Peyer's patch (tissue), 4 donors: ENCODE measurements at places on chromosomes 2 and 18. TPM values are rescaled to one million over a fixed set of nuclear protein-coding genes. Genes with fewer than 3 reads are reported as not detected.

The MARCHF4 gene
- total RNA-seq: not detected

DNA sequence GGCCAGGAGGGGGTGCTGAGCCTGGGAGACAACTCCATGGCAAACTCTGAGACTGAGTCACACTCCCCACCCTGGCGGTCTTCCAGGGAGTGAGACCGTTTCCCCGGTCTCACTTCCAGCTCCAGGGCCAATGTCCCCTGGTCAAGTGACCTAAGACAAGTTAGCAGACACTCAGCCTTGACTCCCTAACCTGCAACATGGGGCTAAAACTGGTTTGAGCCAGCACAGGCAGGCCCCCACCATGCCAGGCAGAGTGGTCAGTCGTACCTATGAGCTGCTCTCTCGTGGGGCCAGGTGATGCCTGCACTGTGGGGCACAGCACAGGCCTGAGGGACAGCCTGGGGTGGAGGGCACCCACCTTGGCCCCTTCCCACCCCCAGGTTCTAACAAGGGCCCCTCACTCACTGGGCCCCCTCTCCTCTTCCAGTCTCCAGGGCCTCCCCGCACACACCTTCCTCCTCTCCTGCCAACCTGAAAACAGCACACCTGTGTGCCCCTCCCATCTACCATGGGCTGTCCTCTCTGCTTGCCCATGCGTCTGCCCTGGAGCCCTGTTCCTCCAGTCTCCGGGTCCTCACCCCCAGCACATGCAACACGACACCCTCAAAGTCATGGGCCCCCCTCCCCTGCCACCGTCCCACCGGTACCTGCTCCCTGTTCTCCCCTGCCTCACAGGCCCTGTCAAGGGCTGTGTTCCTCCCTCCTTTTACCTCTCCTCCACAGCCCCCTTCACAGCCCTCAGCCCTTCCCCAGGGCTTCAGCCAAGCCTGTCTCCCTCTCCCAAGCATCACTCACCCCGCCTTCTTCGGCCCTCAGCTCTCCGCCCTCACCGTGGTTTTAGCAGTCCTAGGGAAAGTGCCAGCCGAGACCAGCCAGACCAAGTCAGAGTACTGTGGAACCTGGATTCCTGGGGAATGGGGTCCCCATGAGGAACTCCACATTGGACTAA lies 1.6 kb downstream of the GPR17 start:
- H3K4me1 ChIP-seq: no peaks in the 10 kb centered on the region
- no peak overlapping the region for H3K4me3 ChIP-seq
- H3K27me3 ChIP-seq: no peaks in the 10 kb centered on the region
- no peak for DNase-seq
- H3K36me3 ChIP-seq: no peaks in the 10 kb centered on the region

DNA sequence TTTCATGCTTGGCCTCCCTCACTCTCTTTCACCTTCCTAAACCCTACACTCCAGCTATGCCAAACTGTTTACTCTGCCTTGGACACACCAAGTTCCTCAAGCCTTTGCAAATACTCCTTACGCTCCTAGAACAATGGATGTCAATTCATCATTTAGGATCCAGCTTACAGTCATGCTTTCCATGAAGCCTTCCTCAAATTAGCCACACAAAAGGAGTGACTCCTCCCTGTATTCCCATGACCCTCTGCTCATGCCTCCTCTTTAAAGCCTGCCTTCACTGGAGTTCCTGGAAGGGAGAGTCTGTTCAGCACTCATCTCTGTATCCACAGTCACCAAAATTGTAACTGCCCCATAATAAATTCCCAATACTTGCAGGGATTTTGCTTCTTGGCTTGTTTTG lies 721 bp upstream of the EHD3 start:
- no peaks in the 10 kb centered on the region for H3K27me3 ChIP-seq
- DNase-seq: no peak
- H3K4me1 ChIP-seq: no peaks in the 10 kb centered on the region
- H3K4me3 ChIP-seq: no peak overlapping the region
- no peak overlapping the region for H3K27ac ChIP-seq

GRCh38 chr18:2840521-2840920 lies 6.3 kb upstream of the EMILIN2 start:
- no peaks in the 10 kb centered on the region for H3K27me3 ChIP-seq
- no peak for DNase-seq
- no peak overlapping the region for H3K4me3 ChIP-seq
- no peaks in the 10 kb centered on the region for H3K36me3 ChIP-seq

The UGP2 gene
- 125 TPM for total RNA-seq

DNA sequence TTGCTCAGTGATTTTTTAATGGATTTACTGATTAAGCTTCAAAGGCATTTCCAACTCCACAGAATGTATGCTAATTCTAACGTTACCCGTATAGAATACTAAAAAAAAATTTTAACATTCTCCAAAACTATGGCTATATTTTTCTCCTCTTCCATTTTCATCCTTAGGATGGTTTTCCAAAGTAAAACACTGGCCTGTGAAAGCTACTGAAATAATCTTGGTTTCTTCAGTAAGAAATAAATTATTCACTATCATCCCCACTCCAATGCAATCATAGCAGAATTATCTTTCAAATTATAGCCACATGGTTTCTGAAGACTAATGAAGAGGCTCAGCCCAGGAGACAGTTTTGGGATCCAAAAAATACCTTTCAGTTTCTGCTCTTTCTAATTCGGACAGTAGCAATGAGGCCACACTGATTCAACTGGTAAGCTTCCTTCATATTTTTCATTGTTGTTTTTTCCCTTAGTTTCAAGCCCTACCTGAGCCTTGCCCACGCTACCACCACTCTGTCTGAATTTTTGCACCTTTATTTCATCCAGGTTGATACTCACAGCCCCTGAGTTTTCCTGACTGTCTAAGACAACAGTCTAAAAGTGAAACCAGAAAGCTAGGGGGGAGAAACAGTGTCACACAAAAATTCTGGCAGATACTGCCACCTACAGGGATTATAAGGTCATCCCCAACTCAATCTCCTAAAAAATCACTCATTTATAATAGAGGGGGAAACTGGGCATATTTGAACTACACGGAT lies 887.9 kb downstream of the NRXN1 start:
- no peak for DNase-seq
- H3K4me3 ChIP-seq: peak overlapping the region; percentile 37
- H3K36me3 ChIP-seq: no peaks in the 10 kb centered on the region
- H3K27me3 ChIP-seq: no peaks in the 10 kb centered on the region
- no peaks in the 10 kb centered on the region for H3K4me1 ChIP-seq
- H3K27ac ChIP-seq: no peak overlapping the region

The SOX11 gene
- total RNA-seq: not detected

DNA sequence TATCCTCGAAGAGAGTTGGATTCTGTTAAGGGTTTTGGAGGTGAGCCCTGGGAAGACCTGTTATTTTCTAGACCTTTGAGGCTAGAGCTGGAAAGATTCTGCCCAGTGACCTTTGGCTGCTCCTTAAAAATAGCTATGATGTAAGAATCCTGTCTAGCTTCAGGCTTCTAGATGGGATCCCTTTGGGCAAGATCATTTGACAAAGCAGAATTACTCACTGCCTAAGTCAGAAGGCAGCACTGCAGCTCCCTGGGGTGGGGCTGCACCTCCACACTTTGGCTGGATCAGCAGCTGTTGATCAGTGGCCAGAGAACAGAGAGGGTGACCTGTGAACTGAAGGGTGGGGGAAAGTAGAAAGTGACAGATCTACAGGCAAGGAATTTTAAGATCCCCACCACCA lies 103.8 kb downstream of the ASAP2 start:
- no peak for DNase-seq
- H3K27ac ChIP-seq: no peak overlapping the region
- no peaks in the 10 kb centered on the region for H3K27me3 ChIP-seq
- no peak overlapping the region for H3K4me3 ChIP-seq
- H3K36me3 ChIP-seq: no peaks in the 10 kb centered on the region

The ACMSD gene
- not detected for total RNA-seq

DNA sequence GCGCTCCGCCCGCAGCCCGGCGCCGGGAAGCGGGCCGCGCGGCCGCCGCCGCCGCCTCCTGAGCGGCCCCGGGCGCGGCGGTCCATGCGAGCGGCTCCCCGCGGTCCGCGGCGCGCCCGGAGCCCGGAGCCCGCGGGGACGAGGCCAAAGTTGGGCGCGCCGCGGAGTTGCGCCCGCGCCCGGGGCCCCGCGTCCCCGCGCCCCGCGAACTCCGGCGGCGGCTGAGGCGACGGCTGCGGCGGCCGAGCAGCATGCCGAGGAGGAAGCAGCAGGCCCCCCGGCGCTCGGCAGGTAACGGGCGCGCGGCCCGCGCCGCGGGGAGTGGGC lies 992 bp downstream of the TSHZ1 start:
- no peak for DNase-seq
- H3K4me3 ChIP-seq: peak overlapping the region; percentile 65
- H3K4me1 ChIP-seq: peaks cover 54% of the 10 kb centered on the region
- no peaks in the 10 kb centered on the region for H3K36me3 ChIP-seq
- peak overlapping the region; percentile 80 for H3K27ac ChIP-seq

DNA sequence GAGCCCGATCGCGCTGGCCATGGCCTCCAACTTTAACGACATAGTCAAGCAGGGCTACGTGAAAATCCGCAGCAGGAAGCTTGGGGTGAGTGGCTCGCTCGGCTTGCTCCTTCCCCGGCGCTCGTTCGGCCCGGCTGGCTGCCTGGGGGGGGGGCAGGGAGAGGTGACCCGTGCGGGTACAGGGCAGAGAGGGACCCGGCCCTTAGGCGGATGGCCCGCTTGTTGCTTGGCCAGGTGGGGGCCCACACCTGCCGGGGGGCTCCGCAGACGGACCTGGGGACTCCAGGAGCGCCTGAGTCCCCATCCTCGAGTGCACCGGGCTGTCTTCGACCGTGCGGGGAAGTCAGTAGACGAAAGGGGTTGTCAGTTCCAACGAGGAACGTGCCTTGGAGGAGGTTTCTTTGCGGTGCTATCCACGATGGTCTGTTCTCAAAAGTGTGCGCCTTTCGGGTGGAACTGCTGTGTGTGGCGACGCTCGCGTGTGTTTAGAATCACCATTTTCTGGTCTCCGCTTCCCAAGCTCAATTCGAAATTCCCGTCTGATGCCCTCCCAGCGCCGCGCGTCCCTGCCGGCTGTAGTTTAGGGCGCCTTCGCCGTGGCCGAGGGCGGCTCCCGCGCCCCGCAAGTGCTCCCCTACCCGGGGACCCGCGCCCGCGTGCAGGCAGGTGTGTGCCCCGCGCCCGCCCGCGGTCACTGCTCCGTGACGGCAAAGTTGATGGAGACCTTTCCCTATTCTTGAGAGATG lies 711 bp downstream of the DOK6 start:
- H3K4me1 ChIP-seq: no peaks in the 10 kb centered on the region
- peaks cover 15% of the 10 kb centered on the region for H3K27me3 ChIP-seq
- H3K27ac ChIP-seq: no peak overlapping the region
- no peaks in the 10 kb centered on the region for H3K36me3 ChIP-seq

GRCh38 chr2:98458207-98458606 lies 13.5 kb downstream of the INPP4A start:
- no peak overlapping the region for H3K4me3 ChIP-seq
- H3K27me3 ChIP-seq: no peaks in the 10 kb centered on the region
- H3K27ac ChIP-seq: peak overlapping the region; percentile 25
- no peaks in the 10 kb centered on the region for H3K36me3 ChIP-seq
- H3K4me1 ChIP-seq: peaks cover 71% of the 10 kb centered on the region

The DYTN gene
- not detected for total RNA-seq

DNA sequence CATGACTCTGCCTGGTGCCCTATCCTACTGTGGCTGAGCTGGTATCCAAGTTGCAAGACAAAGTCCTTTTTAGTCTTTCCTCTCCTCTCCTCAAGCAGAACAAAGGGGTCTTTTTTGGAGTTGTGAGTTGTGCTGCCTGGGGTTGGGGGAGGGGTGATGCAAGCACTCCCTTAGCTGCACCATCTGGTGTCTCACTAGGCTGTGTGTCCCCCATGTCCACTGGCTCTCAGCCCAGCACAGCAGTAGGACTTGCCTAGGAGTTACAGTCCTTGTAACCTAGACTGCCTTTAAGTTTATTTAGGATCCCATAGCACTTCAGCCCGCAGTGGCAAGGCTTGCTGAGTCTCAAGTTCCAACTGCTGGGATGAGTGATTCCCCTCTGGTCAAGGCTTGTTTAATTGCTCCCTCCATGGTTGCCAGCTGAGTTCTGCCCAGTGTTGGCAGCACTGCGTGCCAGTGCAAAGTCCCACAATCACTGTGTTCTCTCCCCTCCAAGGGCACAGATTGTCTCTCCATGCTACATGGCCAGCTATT lies 13.2 kb upstream of the ILKAP start:
- no peak overlapping the region for H3K27ac ChIP-seq
- no peak overlapping the region for H3K4me3 ChIP-seq
- DNase-seq: no peak
- H3K27me3 ChIP-seq: no peaks in the 10 kb centered on the region
- no peaks in the 10 kb centered on the region for H3K4me1 ChIP-seq

The ICA1L gene
- total RNA-seq: 6.3 TPM

DNA sequence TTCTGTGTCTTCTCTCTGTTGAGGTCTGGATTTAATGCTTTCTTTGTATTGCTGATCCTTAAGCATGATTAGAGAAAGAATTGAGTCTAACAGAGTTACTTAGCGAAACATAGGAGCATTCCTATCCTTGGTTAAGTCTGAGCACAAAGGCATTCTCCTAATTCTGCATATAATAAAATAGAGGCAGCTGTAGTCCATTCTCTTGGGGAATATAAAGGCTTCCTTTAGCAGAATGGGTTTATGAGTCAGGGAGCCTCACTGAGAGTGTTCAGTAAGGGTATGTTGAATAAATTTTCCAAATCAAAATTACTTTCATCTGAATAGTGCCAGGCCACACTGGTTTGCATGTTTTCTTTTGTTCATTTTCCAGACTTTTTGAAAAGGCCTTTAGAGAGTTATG lies 101.5 kb downstream of the GALNT1 start:
- no peaks in the 10 kb centered on the region for H3K27me3 ChIP-seq
- no peak overlapping the region for H3K27ac ChIP-seq
- no peak for DNase-seq
- H3K4me3 ChIP-seq: no peak overlapping the region

The AFTPH gene
- total RNA-seq: 41.7 TPM

DNA sequence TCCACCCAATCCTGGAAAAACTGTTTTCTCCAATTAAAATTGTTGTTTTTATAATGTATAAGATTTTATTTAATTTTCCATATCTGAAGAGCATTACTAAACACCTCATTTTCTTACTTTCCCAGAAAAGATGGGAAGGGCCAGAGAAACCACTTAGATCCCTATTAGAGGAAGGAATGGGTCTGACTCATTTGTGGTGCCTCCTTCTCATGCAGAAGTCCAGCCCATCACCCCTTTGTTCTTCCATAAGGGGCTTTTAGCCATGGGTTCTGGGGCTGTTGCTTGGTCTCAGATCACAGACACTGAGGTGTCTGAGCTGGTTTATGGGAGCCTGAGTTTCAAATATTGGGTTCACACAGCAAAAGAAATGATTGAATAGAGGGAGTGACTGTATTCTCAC lies 152.2 kb downstream of the ESCO1 start:
- H3K27me3 ChIP-seq: no peaks in the 10 kb centered on the region
- H3K36me3 ChIP-seq: no peaks in the 10 kb centered on the region
- no peaks in the 10 kb centered on the region for H3K4me1 ChIP-seq
- no peak for DNase-seq
- H3K27ac ChIP-seq: no peak overlapping the region

The CWC22 gene
- total RNA-seq: 42.1 TPM
